B cell (primary cell): ENCODE measurements at places on chromosomes 7 and 10. TPM values are rescaled to one million over a fixed set of nuclear protein-coding genes. Genes with fewer than 3 reads are reported as not detected.

PDE6C gene
- total RNA-seq, result not detected in 2 replicates

PKD2L1 gene
- total RNA-seq, result not detected in 2 replicates

PAX4 gene
- not detected in 2 replicates for total RNA-seq

SPDYE1 gene
- 0.10 TPM in 1 of 2 replicates, not detected in the other for total RNA-seq

HHEX gene
- total RNA-seq, result 149 and 155 TPM in 2 replicates

SLC18A3 gene
- not detected in 2 replicates for total RNA-seq

FGL2 gene
- 6.5 and 7.0 TPM in 2 replicates for total RNA-seq

LRRD1 gene
- total RNA-seq, result 0.15 and 0.17 TPM in 2 replicates

AKR1D1 gene
- not detected in 2 replicates for total RNA-seq

ATP6V1F gene
- total RNA-seq, result 77.9 and 81.7 TPM in 2 replicates

CLRN3 gene
- total RNA-seq, result not detected in 2 replicates

TUBAL3 gene
- total RNA-seq, result not detected in 2 replicates

GSDME gene
- 10.6 and 11.9 TPM in 2 replicates for total RNA-seq

TMEM213 gene
- not detected in 2 replicates for total RNA-seq

NUDT13 gene
- total RNA-seq, result 4.5 TPM in 2 replicates

PRKCQ gene
- 0.15 and 0.27 TPM in 2 replicates for total RNA-seq

SLC18A2 gene
- total RNA-seq, result not detected in 2 replicates

MCMBP gene
- total RNA-seq, result 36.0 and 39.9 TPM in 2 replicates

SORCS3 gene
- not detected in 2 replicates for total RNA-seq

OR9A2 gene
- not detected in 2 replicates for total RNA-seq

CTAGE6 gene
- 1.9 TPM in 2 replicates for total RNA-seq

RELN gene
- total RNA-seq, result not detected in 2 replicates

TMEM178B gene
- total RNA-seq, result 0.27 and 0.96 TPM in 2 replicates
